NCI-H1417 (cell line): ENCODE measurements at places on chromosomes 2 and 18.

- DNase-seq = no peak
These were observed 20.8 kb downstream of the RASGRP3 start for GRCh38 chr2:33497221-33497650.

- no peak for DNase-seq
These were observed 28.3 kb downstream of the MYO7B start for GRCh38 chr2:127563458-127564428.

DNA sequence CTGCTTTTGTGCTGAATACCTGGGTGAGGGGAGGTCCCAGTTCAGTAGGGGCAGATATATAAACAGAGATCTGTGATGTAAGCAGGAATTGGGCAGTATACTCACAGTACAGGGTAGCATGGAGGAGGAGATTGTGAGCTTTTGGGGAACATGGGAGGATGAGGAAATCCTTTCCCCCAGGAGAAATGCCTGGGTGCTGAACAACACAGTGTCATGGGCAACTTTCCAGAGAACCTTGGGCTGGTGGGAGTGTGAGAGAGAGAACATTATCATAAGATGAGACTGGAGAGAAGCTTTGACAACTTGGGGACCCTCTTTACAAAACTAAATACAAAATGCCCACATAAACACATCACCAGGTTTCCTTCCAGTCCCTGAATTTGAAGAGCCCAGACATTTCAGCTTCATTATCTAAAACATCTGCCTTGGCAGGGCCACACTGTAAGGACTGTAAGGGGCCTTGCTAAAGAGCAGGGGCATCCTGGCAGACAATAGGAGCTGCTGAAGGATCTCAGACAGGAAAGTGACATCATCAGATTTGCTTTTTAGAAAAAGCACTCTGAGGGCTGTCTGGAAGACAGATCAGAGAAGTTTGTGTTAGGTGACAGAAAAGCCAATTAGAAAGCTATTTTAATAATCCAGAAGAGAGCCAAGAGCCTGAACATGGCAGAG is 303.1 kb upstream of the FBXO11 start:
- DNase-seq = no peak

- no peak for DNase-seq
These were observed 48.2 kb upstream of the HS6ST1 start for GRCh38 chr2:128366713-128367511.

DNA sequence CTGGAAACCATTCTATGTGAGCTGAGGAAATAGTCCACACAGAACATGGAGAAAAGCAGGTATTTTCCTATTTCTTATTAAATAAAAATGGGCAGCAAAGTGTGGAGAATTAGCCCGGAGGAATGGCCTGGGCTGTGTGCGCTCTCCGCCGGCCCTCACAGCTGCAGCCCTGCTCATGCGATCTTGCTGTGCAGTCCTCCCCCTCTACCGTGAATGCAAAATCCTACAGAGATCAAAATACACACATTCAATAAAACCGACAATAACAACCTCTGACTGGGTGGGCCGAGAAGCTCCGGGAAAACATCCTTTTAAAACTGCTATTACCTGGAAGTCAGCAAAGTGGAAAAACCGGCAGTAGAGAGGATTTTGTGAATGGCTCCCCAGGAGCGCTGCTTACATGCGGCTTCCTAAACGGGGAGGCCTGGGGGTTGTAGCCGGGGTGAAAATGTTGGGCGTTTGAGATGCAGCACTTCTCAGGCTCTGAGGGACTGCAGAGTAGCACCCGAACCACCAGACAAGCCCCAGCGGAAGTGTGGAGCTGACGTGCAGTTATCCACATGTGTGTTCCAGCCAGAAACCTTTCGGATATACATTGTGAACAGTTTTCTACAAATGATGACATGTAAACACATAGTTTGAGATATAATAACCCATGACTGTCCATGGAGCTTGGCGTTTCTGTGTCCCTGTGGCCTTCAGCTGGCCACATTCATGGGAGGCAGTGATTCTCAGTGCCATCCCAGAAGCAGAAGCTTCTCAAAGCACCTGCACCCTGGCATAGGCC is 94.2 kb upstream of the ALKAL2 start:
- DNase-seq = no peak

GRCh38 chr2:171387052-171387451 is 46.7 kb downstream of the METTL8 start:
- DNase-seq = no peak

GRCh38 chr2:191571163-191571769 is 106.7 kb upstream of the NABP1 start:
- DNase-seq = no peak

DNA sequence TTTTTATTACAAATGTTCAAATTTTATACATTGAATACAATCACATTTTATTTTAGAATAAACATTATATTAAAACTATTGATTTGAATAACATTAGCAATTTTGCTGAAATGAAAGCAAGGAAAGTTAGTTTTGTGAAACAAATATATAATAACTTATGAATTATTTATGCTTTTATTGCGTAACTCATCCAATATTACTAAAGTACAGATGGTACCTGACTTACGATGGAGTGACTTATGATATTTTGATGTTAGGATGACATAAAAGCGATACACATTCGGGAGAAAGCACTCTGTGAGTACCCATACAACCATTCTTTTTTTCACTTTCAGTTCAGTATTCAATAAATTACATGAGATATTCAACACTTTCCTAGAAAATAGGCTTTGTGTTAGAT is 26.5 kb downstream of the GPR39 start:
- DNase-seq = no peak

- no peak for DNase-seq
These were observed 91.8 kb downstream of the PLEKHM3 start for GRCh38 chr2:207933396-207934065.
